Stimulated activated CD4-positive, alpha-beta T cell treated with anti-CD3 and anti-CD28 coated beads, TNF-alpha, amount 100 ng/mL, for 48 hours (primary cell): ENCODE measurements at places on chromosomes 11 and 22.

GRCh38 chr11:9600644-9601036 lies 27.2 kb downstream of the WEE1 start:
- no peak for DNase-seq

GRCh38 chr22:24189249-24190158 lies 8.2 kb downstream of the SUSD2 start:
- no peak for DNase-seq

GRCh38 chr11:47236482-47236881 lies 12.1 kb downstream of the ACP2 start:
- no peak for DNase-seq

DNA sequence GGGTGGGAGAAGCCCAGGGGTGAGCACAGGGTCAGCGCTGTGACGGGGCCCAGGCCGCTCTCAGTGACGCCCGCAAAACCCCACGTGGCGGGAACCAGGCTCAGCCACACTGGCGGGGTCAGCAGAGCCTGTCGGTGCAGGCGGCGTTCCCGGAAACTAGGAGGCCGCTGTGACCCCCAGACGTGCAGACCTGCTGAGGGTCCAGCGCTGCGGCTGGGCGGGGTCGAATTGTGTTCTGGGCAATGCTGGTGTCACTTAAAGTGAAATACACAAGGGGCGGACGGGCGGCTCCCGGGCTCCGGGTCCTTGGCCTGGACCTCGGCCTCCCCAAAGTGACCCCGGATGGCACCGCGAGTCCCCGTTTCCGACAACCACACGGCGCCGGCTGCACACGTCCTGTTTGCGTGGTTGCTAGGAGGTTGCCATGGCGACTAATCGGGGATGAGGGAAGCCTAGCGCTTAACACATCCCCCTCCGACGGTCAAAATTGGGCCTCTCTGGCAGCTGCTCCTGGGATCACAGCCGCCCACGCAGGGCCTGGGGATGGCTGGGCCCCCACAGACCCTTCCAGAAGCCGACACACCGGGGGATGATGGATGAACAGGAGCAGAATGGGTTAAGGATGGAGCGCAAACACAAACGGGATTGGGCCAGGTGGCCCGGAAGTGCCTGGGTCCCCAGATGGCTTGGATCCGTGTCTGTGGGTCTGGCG lies 81.7 kb upstream of the PRR5 start:
- peak; percentile 57 for DNase-seq

DNA sequence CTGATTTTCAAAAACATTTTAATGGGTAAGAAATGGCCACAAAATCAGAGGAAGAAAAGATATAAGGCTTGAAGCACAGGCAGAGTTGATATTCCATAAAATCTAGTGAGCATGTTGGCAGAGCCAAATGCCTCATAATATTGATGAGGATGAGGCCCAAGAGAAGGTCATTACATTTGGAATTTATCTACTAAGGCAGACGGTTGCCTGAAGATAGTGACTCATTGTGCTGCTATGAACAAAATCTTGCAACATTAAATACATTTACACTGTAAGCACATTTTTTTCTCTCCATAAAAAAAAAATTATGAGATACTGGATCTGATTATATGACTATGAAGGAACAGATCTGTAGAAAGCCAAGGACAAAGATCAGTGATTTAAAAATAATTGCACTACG lies 881.4 kb upstream of the CHORDC1 start:
- DNase-seq: no peak

- no peak for DNase-seq
Observed at GRCh38 chr11:82775736-82776346, 42.2 kb upstream of the FAM181B start.

GRCh38 chr11:12235553-12235946 lies 125.2 kb downstream of the MICAL2 start:
- DNase-seq: no peak

- no peak for DNase-seq
Observed at GRCh38 chr22:24683691-24684090, 80.7 kb downstream of the GGT1 start.

GRCh38 chr11:69010964-69011623 lies 2.0 kb downstream of the MRGPRF start:
- DNase-seq: peak; percentile 16

DNA sequence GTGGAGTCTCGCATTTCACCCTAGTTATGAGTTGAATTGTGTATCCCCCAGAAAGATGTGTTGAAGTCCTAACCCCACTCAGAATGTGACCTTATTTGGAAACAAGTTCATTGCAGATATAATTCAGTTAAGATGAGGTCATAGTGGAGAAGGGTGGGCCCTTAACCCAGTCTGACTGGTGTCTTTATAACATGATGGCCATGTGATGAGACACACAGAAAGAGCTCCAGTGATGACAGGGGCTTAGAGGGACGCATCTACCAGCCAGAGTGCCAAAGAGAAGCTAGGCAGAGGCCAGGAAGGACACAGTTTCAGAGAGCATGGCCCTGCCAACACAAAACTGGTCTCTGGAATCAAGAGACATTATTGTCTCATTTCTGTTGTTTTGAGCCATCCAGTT lies 50.3 kb downstream of the LARGE1 start:
- no peak for DNase-seq

DNA sequence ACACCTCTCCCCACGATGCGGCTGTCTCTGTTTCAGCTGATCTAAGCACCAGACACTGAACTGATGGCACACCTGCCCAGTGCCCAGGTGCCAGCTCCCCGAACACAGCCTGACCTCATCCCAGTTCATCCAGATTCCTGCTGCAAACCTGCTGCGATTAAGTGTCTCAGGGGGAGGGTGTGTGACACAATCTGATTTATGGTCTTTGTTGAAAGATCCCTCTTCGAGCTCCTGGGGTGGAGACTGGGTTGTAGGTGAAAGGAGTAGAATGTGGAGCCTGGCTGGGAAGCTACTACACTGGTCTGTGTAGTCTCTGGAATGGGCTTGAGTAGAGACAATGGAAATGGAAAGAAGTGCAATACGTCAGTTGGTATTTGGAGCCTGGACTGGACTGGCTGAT lies 390.3 kb downstream of the SHANK2 start:
- DNase-seq: no peak

DNA sequence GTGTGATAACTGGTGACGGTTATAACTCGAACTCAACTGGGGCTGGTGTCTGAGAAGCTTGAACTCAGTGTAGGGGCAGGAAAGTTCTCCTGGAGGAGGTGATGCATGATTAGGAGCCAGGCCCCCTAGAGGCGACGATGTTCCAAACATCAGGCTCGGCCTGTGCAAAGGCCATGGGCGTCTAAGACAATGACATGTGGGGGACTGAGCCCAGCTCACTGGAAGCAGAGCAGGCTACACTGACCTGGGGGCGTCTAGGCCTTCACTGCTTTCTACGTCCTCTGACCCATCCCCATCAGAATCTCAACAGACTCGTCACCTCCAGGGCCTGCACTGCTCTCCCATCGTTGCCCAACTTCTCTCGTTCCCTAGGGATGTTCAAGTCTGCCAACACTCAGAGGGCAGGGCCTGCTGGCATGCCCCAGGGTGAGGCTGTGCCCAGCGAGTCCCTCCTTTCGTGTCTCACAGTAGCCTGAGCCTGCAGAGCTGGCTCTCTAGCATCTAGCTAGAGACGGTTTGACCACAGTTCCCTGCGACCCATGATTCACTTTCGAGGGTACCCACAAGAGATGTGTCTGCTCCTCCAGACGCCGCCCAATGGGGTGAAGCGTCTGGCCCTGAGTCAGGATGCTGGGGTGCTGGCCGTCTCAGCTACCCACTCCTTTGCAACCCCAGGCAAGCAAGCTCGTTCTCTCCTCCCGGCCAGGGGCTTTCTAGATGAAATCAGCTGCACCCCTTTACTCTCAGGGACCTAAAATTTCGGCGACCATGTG lies 1.1 kb upstream of the ATG16L2 start:
- peak; percentile 53 for DNase-seq

- DNase-seq: no peak
Observed at GRCh38 chr11:132784441-132784840, 747.9 kb downstream of the OPCML start.

DNA sequence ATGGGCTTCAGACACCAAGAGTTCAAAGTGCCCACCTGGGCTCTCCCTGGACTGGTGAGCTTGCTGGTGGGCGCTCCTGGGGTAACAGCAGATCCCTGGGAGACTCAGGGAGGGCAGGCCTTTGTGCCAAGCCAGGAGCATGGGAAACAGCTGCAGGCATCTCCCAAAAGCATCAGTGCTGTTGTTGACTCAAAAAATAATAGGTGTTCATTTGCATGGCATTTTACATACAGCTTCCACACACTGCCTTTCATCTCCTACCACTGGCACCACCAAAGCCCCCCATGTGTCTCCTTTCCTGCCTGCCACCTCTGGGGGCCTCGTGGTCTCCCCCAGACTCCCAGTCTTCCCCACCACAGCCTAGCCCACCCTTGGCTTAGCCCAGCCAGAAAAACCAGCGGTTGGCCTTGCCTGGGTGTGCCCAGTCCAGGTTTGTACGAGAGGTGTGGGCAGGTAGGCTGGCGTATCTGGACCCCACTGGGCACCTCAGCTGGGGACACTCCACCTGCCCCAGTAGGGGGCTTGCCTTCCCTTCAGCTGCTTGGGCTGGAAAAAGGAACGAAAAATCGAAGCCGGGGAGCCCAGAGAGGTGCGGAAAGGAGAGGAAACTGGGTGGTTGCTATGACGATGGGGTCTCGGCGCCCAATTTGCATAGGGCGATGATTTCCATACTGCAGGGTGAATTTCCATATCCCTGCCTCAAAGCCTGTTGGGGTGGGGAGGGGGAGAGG lies 15.0 kb downstream of the POU2F3 start:
- DNase-seq: no peak

DNA sequence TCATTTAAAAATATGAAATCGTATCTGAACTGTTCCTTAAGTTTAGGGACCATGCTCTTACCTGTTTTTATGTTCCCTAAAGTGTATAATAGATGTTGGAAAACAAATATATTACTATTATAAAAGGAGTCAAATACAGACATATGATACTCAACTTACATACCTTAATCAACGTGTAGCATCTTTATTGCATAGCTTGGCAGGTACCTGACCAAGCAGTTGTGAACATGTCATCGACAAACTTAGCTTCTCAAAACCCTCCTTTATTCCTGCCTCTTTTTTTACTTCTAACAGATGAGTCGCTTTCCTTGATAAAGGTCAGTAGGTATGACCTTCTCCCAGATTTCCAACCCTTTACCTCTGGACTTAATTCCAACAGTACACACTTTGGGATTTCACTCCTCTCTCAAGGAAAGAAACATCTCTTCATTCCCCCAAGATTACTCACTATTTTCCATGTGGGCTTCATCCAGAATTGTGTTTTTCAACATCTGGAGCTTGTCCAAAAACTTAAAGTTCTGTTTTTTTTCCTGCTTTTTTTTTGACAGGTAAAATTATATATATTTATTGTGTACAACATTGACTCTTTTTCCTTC lies 11.9 kb downstream of the HIPK3 start:
- no peak for DNase-seq

GRCh38 chr11:102383839-102384238 lies 36.8 kb downstream of the BIRC2 start:
- no peak for DNase-seq

DNA sequence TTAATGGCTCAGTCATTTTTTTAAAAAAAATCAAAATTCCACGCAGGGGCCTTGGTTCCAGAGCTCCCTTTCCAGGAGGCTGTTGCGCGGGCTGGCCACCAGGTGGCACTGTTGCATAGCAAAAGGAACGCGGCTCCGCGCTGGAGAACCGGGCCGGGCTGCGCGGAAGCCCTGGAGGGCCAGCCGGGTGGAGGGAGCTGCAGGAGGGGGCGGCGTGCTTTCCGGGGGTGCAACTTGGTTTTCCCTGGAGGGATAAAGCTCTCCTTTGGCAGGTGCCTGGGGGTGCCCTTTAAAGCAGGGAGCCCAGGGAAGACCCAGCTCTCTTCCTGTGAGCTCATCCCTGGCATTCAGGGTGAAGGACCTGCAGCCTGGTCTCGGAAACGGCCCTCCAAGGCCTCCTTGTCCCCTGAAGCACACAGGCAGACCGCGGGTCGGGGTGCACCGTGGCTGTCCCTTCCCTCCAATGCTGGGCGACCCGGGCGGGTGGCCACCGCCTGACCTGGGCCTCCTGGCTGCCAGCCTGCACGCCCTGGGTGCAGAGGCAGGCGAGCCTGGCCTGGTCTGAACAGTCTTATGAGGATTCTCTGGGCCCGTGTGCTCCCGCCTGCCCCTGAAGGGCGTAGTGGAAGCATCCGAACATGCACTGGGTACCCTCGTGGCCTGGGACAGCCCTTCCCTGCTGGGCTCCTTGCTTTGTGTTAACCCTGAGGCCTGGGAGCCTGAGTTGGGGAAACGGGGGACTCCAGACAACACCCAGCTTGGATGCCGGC lies 23.4 kb downstream of the KRTAP5-5 start:
- peak; percentile 53 for DNase-seq

- no peak for DNase-seq
Observed at GRCh38 chr11:28105869-28106268, 2.1 kb downstream of the KIF18A start.

GRCh38 chr11:70074746-70075145 lies 3.4 kb upstream of the ANO1 start:
- DNase-seq: no peak
